AG08395 (cell line): ENCODE measurements at places on chromosomes 7 and 10.

- no peak for DNase-seq
Observed at GRCh38 chr7:35648367-35648766, 46.6 kb downstream of the HERPUD2 start.

- DNase-seq = no peak
Observed at GRCh38 chr10:11345224-11346054, 266.0 kb downstream of the USP6NL start.

GRCh38 chr7:2950578-2950977 lies 93.1 kb downstream of the CARD11 start:
- DNase-seq = no peak

- peak; percentile 72 for DNase-seq
Observed at GRCh38 chr7:41047789-41048191, 655.1 kb downstream of the INHBA start.

GRCh38 chr7:1809601-1810258 lies 139.7 kb downstream of the ELFN1 start:
- DNase-seq = no peak

- no peak for DNase-seq
Observed at GRCh38 chr7:81924494-81924893, 154.6 kb upstream of the HGF start.

GRCh38 chr7:22845221-22845834 lies 22.7 kb upstream of the TOMM7 start:
- DNase-seq = peak; percentile 17

GRCh38 chr7:158396982-158397862 lies 190.4 kb downstream of the PTPRN2 start:
- no peak for DNase-seq

DNA sequence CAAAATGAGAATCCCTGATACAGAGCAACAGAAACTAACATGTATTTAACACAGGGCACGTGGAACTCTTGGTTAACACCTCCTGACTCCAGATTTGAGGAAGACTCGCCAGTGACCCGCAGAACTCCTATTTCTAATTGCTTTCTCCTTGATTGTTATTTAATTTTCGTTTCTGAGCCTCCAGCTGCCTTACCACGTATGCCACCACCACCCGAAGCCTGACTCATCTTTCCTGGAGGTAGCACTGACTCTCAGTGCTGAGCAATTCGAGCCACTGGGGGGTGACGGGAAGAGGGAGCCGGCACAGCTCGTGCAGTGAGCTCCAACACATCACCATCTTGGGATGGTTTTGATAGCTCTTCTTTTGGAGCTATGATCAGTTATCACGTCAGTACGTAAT lies 273.9 kb upstream of the MGMT start:
- peak; percentile 44 for DNase-seq

GRCh38 chr10:75034131-75034512 lies 77.3 kb upstream of the SAMD8 start:
- no peak for DNase-seq

DNA sequence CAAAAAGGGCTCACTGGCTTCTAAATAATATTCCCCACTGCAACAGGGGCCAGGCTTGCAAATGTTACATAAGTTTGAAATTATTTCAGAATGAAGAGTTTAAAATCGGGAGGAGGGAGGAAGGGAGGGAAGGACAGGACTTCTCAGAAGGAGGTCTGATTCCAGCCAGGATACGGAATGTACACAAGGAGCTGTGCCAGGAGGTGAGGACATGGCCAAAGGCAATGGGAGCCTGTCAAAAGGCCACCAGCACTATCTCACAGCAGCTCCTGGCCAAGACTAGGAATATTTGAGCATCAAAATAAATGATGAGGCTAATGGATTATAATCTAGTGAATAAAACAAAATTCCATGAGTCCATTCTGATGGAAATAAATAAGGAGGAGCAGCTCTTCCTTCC lies 18.6 kb upstream of the DRGX start:
- no peak for DNase-seq

GRCh38 chr10:126597211-126597610 lies 73.3 kb downstream of the C10orf90 start:
- peak; percentile 34 for DNase-seq

GRCh38 chr7:94908323-94909178 lies 1.2 kb downstream of the PPP1R9A start:
- DNase-seq = no peak

GRCh38 chr10:48926255-48926654 lies 13.4 kb downstream of the LRRC18 start:
- DNase-seq = no peak

DNA sequence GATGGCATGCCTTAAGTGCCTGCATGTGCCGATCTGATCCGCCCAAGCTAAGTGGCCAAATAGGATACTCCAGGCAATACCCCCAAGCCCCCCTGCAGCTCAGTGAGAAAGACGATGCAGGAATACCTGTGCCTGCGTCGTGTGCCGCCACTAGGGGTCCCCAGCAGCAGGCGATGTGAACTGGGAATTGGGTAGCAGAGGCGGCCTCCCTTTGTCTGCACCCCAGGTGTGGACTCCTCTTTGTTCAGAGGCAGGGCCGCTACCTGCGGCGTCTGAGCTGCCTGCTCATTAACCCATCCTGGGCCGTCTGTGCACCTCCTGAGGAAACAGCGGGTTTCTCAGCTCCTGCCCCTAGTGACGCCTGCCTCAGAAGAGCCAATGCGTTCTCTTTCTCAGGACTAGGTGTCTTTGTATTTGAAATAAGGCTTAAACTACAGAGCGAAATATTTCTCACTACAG lies 4.8 kb upstream of the CHN2 start:
- DNase-seq = peak; percentile 54

- DNase-seq = peak; percentile 33
Observed at GRCh38 chr10:94088926-94089381, 95.2 kb downstream of the PLCE1 start.

DNA sequence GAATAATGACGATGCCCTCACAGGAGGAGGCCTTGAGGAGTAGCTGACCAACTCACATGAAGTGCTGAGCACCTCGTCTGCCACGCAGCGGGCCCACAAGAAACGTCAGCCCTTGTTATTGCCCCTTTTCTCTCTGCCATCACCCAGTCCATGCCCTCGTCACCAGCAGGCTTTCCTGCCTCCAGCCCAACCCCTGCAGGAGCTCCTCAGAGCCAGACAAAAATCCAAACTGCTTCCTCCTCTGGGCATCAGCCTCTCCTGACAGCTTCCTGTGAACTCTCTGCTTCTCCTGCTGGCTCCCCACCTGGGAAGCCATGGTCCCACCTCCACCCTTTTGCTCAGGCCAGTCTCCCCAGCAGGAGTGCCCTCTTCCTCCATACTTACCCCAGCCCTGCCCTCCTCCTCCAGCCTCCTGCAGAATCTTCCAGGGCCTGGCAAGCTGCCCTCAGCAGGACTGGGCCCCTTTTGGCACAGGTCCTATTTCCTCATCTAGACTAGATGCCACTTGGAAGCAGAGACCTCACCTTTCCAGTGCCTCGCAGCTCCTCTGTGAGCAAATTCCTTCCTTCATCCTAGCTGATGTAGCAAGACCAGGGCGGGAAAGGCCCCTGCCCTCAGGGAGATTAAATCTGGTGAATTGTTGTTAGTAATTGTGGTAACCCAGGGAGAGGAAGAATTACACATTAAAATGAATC lies 115.1 kb downstream of the C10orf105 start:
- DNase-seq = no peak

GRCh38 chr7:47827351-47827756 lies 120.9 kb downstream of the PKD1L1 start:
- no peak for DNase-seq

DNA sequence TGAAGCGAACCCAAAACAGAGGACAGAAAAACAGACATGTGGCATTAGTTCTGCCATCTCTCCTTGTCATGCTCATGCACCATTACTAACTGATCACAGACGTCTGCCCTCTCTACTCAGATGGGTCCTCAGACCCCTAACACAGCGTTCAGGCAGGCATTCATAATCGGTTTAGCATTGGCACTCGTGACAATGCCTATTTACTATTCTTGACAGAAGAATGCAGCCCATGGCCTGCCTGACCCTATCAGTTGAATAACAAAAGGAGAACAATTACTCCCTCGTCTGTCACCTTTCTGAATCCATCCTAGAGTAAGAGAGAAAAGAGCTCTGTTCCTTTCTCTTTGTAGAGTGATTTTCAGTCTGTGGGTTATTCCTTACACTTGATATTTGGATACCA lies 194.6 kb upstream of the PHYHIPL start:
- DNase-seq = no peak

DNA sequence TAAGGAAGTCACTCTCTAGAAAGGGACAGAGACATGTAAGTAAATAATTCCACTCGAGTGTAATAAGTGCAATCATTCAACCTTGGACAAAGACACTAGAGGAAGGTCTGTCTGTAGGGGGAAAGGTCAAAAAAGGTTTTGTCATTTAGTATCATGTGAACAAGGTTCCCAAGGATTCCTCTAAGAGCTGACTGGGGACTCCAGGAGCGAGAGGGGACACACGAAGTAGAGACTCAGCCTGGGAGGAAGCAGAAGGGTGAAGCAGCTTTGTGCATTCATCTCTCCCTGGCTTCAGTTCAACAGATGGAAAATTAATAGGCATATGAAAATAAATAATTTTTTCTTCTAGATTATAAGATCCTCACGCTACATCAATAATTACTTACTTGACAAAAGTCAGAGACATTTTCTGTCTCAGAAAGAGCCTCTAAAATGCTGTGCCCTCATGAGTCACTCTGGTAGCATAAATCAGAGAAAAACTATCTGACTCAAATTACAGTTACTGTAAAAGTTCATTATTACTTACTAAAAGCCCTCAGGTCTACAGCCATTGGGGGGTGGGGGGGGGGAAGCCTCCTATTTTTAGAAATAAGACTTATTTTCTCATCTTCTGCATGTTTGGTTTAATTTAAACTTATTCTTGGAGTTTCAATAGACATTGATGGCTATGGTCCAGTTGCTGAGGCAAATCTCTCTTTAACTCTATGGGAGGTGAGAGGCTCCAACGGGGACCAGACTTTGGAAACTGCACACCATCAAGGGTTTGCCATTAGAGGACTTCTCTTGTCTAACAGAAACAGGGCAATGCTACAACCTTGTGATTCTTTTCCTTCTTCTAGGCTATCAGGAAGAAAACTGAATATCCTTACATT lies 275.1 kb upstream of the KLF14 start:
- no peak for DNase-seq

DNA sequence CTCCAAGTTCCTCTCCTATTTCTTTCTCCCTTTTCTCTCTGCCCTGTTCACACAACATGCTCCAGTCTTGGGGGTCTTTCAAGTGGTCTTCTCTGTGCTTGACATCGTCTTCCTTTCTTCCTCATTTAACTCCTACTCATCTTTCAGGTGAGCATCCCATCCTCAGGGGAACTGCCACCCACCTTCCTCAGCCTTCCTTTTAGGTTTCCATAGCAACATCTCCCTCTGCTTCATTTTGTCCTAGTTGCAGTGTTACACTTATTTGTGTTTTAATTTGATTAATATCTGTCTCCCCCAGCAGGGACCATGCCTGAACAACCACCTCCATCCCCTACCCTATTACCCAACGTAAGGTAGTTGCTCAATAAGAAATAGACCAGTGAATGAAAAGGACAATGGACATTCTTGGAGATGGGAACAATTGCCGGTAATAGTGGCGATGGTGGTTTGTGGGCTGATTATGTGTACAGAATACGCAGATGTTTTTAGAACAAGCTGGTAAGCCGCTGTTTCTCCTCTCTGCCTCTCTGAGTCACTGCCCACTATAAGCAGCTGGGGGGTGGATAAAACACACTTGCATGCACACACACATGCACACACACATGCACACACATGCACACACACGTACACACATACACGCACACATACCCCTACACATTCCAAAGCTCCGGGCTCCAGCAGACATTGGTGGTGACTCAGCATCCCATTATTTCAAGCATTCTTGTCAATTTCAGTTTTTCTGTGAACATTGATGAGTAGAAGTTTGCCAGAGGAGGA lies 251.6 kb downstream of the GATA3 start:
- DNase-seq = no peak

DNA sequence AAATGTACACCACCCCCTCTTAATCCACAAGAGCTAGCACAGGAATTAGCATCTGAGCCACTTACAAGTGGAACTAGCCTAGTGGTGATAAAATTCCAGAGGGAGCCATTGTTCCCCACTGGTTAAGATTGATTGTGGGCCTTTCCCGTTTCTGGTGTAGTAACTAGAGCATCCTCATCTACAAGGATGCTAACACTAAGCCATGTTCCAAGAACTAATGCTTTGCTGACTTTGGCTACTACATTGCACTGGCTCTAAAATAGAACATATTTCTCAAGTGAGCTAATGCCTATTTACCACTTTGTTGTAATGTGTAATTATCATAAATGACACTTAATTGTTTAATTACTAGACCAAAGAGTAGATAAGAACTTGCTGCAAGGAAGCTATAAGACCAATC lies 143.7 kb downstream of the FZD1 start:
- DNase-seq = no peak

- DNase-seq = no peak
Observed at GRCh38 chr10:29869593-29869992, 189.8 kb downstream of the JCAD start.

DNA sequence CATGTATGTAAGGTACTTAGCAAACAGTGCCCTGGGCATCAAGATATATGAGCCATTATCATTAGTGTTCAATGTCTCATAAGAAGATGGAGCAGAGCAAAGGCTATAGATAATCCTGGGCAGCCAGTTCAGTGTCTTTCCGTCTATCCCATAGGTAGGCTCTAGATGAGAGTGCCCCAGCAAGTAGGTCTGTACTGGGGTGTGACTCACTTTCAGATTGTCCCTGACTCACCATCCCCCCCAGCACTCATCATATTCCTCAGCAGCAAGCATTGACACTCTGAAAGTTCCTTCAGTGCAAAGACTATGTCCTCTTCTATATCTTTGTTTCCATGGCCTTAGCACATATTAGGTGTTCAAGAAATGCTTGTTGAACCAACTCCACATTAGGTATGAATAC lies 20.0 kb upstream of the FAM204A start:
- no peak for DNase-seq
